ENCODE measurements at places on chromosomes 16 and 17. TPM values are rescaled to one million over a fixed set of nuclear protein-coding genes. Genes with fewer than 3 reads are reported as not detected.

MSLN gene
- not detected for total RNA-seq

KRTAP17-1 gene
- total RNA-seq: not detected

CBX8 gene
- total RNA-seq: 5.0 TPM

SHCBP1 gene
- 4.3 TPM for total RNA-seq

TMEM235 gene
- not detected for total RNA-seq

LPO gene
- not detected for total RNA-seq

PRSS27 gene
- 0.13 TPM for total RNA-seq

UBE2O gene
- 13.4 TPM for total RNA-seq

ZFPM1 gene
- total RNA-seq: 1.0 TPM

PIP4K2B gene
- total RNA-seq: 38.3 TPM

WSCD1 gene
- 2.2 TPM for total RNA-seq

ABCA3 gene
- total RNA-seq: 0.13 TPM

OR1A2 gene
- total RNA-seq: not detected

TEPSIN gene
- total RNA-seq: 12.5 TPM

FSCN2 gene
- 1.1 TPM for total RNA-seq

CA5A gene
- total RNA-seq: not detected

CRYM gene
- not detected for total RNA-seq

NFATC3 gene
- total RNA-seq: 15.5 TPM

IL17C gene
- total RNA-seq: 1.3 TPM

HS3ST2 gene
- total RNA-seq: not detected

GINS2 gene
- total RNA-seq: 12.4 TPM

ERBB2 gene
- 53.5 TPM for total RNA-seq

TAT gene
- total RNA-seq: not detected
